ENCODE measurements at places on chromosomes 1 and 21. TPM values are rescaled to one million over a fixed set of nuclear protein-coding genes. Genes with fewer than 3 reads are reported as not detected.
A peak's percentile ranks its signal among the peaks of the same experiment; 100 is the strongest.

Gene CELA3A
- not detected for polyA plus RNA-seq

Gene MRPS21
- polyA plus RNA-seq: 88.4 TPM

Gene ADORA1
- 2.0 TPM for polyA plus RNA-seq

Gene AK5
- 0.67 TPM for polyA plus RNA-seq

Gene SELENBP1
- polyA plus RNA-seq: 101 TPM

Gene TINAGL1
- 64.4 TPM for polyA plus RNA-seq

DNA sequence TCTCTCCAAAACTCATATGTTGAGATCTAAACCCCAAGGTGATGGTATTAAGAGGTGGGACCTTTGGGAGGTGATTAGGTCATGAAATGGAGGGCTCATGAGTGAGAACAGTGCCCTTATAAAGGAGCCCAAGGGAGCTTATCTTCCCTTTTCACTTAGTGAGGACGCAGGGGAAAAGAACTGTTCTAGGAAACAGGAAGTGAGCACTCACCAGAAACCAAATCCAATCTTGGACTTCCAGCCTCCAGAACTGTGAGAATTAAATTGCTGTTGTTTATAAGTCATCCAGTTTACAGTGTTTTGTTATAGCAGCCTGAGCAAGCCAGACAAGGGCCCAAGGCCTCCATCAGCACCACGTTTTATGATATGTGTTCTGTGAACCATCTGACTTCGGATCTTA lies 60.3 kb upstream of the LRRC8D start:
- no peak for DNase-seq

GRCh38 chr1:201267481-201268229 lies 15.7 kb upstream of the PKP1 start:
- DNase-seq: no peak

DNA sequence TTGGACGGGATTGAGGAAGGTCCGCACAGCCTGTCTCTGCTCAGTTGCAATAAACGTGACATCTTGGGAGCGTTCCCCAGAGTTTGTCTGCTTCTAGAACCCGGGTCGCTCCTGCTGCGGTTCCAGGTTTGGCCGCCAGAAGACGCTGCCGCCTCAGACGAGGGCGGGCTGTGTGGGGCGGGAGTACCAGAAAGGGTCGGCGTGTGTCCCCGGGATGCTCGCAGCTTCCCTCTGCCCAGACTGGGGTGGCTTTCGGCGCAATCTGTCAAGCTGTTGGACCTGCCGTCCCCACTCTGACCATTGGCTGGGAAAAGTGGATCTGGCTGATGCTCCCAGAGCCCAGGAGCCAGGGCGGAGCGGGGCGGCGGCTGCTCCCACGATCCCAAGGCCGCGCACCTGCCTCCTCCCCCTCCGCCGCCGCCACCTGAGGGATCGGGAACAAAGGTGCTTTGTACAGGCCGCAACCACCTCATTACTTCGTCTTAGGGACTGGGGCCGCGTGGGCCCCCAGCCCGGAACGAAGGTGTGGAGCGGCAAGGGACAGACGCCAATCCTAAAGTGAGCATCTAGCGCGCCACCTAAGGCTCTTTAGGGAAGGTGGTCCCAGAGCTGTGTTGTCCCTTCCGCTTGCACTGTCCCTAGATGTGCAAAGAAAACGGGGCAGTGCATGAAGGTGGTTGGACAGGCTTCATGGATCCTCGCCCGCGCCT lies 683 bp upstream of the EFNA4 start:
- peak; percentile 83 for DNase-seq

GRCh38 chr1:58754073-58754613 lies 29.7 kb downstream of the JUN start:
- no peak for DNase-seq

DNA sequence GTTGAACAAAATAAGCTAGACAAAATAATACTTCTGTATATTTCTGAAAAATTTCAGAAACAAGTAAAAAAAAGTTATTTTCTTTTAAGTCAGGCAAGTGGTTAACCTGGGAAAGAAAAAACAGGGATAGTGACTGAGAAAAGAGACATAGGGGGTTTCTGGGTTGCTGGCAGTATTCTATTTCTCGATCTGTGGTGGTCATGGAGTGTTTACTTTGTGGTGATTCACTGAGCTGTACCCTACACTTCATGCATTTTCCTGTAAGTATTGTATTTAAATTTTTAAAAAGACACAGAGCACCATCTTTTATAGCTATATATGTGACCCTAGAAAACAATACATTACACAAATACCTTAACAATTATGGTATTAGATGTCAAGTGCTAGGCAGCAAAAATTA lies 58.2 kb downstream of the ZNF644 start:
- no peak for DNase-seq

GRCh38 chr1:112504661-112505399 lies 3.9 kb upstream of the WNT2B start:
- DNase-seq: peak; percentile 25

DNA sequence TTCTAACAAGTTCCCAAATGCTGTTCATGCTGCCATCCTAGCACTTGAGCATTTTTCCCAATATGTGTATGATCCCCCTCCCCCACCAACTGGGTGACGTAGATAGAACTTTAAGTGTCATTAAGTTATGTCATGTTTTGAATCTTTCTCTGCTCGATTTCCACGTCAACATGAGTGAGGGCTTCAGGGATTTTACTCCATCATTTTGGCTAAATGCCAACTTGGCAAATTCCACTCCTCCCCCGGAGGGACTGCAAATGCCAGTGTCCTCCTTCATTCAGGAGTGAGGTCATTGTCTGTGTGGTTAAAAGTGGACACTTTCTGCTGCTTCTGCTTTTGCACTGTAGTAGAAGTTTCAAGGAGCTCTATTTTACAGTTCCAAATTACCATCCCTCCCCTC lies 201.7 kb downstream of the FGGY start:
- no peak for DNase-seq

- DNase-seq: no peak
Observed at GRCh38 chr1:35120458-35121133, 41.4 kb downstream of the ZMYM1 start.

- DNase-seq: no peak
Observed at GRCh38 chr1:206854401-206855129, 10.9 kb upstream of the IL20 start.

GRCh38 chr1:183361081-183361480 lies 57.1 kb downstream of the NMNAT2 start:
- DNase-seq: no peak

GRCh38 chr1:107200631-107201030 lies 59.8 kb downstream of the NTNG1 start:
- DNase-seq: no peak

DNA sequence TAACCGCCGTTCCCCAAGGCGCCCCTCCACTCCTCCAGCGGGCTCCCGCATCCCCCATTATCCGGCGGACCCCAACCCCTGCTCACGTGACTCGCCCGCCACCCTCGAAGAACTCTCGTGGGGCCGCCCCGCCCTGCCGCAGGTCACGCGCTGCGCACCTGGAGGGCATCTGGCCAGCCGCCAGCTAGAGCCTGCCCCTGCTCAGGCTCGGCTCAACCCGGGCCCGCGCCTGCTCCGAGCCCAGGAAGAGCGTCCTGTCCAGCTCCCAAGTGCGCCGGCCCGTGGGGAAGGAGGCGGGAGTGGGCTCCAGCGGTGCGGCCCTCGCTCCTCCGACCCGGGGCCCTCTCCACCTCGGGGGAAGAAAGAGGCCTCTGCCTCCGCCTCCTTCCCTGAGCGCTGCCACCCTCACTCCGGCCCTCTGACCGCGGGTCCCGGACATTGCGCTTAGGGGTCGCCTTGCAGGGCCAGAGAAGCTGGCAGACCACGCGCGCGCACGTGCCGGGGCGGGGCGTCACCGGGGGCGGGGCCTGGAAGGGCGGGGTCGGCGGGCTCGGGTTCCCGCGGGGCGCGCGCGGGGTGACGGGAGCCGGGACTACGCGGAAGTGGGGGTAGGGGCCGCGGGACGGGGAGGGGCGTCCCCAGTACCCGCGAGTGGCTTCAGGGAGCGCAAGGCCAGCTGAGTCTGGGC lies 28.4 kb downstream of the HMGN2 start:
- DNase-seq: peak; percentile 93

DNA sequence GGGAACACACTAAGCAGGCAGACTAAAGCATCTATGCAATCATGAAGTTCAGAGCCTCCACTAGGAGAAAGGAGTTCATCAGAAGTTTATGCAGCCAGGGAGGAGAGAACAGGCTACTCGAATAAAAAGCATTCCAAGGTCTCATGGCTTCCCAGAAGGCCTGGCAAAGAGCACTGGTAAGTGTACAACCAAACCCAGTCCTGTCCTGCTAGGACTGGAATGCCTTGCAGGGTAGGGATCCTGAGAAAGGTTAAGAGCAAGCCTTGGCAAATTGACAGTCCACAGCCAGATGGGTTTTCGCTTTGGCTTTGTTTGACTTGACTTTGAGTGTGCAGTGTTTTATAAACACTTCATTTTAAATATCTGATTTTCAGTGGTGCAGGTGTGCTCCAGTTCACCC lies 133.6 kb upstream of the ATP1B1 start:
- DNase-seq: no peak
